PC-9 (cell line): ENCODE measurements at places on chromosomes 1 and 21. TPM values are rescaled to one million over a fixed set of nuclear protein-coding genes. Genes with fewer than 3 reads are reported as not detected.

Gene TRIM45
- total RNA-seq, result 10.0 and 10.2 TPM in 2 replicates

Gene HRNR
- total RNA-seq, result not detected in 2 replicates

Gene MEX3A
- 6.6 and 7.2 TPM in 2 replicates for total RNA-seq

Gene TMOD4
- 1.2 TPM in 1 of 2 replicates, not detected in the other for total RNA-seq

Gene KRTAP19-1
- not detected in 2 replicates for total RNA-seq

Gene CD1D
- total RNA-seq, result not detected in 2 replicates

Gene C1orf226
- total RNA-seq, result 10.5 and 11.3 TPM in 2 replicates

Gene SPRR2A
- total RNA-seq, result not detected in 2 replicates

Gene AGT
- total RNA-seq, result not detected in 2 replicates

DNA sequence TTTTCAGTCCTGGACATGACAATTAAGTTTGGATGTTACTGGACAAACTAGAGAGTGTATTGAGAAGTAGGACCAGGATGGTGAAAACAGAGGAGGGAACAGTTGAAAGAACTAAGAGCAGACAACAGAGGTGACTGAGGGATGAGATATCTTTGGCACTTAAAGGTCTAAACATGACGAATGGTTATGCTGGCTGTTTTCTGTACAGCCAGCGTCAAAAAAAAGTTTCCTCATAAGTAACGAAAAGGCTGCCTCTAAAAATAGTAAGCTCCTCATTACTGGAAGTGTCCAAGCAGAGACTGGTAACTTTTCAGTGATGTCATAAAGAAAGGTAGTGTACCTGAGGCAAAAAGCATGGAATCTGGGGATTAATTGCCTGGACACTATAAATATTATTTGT lies 35.2 kb upstream of the AK4 start:
- H3K27me3 ChIP-seq, result no peaks in the 10 kb centered on the region
- H3K27ac ChIP-seq, result no peak overlapping the region
- no peaks in the 10 kb centered on the region for H3K36me3 ChIP-seq
- DNase-seq, result no peak

GRCh38 chr1:1074631-1075147 lies 583 bp upstream of the RNF223 start:
- peak overlapping the region; percentile 29; the same call in 1 of the 2 replicates for H3K4me3 ChIP-seq
- peak overlapping the region; percentile 97 for H3K27ac ChIP-seq
- H3K27me3 ChIP-seq, result no peaks in the 10 kb centered on the region
- no peaks in the 10 kb centered on the region for H3K36me3 ChIP-seq
- peaks cover 55% of the 10 kb centered on the region for H3K4me1 ChIP-seq

- no peaks in the 10 kb centered on the region for H3K27me3 ChIP-seq
- no peaks in the 10 kb centered on the region for H3K36me3 ChIP-seq
- H3K4me1 ChIP-seq, result peaks cover 26% of the 10 kb centered on the region
- no peak overlapping the region for H3K4me3 ChIP-seq
- peak overlapping the region; percentile 67 for H3K27ac ChIP-seq
These were observed 187.7 kb upstream of the LMO4 start for GRCh38 chr1:87140831-87141540.

- H3K27me3 ChIP-seq, result no peaks in the 10 kb centered on the region
- no peak overlapping the region for H3K27ac ChIP-seq
- no peak overlapping the region for H3K4me3 ChIP-seq
- H3K4me1 ChIP-seq, result no peaks in the 10 kb centered on the region
- DNase-seq, result peak; percentile 46
These were observed 13.1 kb downstream of the KRTAP13-1 start for GRCh38 chr21:30408782-30409494.

DNA sequence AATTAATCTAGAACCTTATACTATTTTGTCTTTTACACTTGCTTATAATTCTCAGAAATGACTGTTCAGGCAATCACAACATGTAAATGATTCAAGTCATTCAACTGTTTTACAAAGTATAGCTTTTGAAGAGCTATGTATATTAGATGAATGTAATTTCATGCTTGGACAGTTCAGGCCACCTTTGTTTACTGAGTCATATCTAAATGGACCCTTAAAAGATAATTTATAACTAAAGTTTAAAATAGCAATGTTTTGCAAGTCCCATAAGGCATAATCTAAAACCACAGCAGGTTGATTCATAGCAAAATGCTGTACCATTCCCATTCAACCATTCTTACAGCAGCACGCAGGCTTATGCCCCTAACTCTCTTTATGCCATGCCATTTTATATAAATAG lies 64.8 kb downstream of the PIK3R3 start:
- no peak overlapping the region for H3K27ac ChIP-seq
- no peak overlapping the region for H3K4me3 ChIP-seq
- no peaks in the 10 kb centered on the region for H3K4me1 ChIP-seq

- no peaks in the 10 kb centered on the region for H3K4me1 ChIP-seq
- H3K27ac ChIP-seq, result no peak overlapping the region
- H3K27me3 ChIP-seq, result no peaks in the 10 kb centered on the region; the same call in 1 of the 2 replicates
- no peak overlapping the region for H3K4me3 ChIP-seq
These were observed 271.5 kb upstream of the BEND5 start for GRCh38 chr1:49048188-49048587.

DNA sequence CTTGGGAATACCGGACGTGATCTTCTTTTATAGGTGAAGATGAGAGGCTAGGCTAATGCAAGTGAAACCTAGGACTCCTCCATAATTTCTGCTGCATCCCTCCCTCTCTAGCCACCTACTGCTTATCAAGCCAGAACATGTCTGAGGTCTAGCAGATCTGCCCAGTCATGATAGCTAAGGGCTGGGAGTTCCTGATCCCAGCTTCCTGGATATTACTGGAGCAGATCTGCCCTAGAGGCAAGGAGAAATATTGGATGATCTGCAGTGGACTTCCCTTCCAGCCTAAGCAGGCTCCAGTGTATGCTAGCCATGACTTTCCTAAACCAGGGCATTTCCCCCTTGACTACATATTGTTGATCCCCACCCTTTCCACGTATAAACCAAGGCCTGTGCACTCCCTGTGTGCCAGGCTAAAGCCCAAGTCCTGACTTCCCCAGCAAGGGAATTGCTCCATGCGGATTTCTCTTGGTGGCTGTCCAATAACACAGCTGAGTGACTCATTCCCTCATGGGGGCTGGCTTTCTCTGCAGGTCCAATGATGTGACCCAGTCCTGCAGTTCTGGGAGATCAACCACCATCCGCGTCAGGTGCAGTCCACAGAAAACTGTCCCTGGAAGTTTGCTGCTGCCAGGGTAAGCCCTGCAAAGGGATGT lies 15.5 kb upstream of the SARS1 start:
- H3K4me3 ChIP-seq, result no peak overlapping the region
- H3K36me3 ChIP-seq, result no peaks in the 10 kb centered on the region

GRCh38 chr1:222588135-222588534 lies 1.6 kb downstream of the TAF1A start:
- H3K36me3 ChIP-seq, result peaks cover 40% of the 10 kb centered on the region
- no peak overlapping the region for H3K27ac ChIP-seq
- peaks cover 36% of the 10 kb centered on the region; the same call in 1 of the 2 replicates for H3K4me1 ChIP-seq
- H3K27me3 ChIP-seq, result no peaks in the 10 kb centered on the region

GRCh38 chr1:57887964-57888491 lies 464.2 kb upstream of the DAB1 start:
- no peaks in the 10 kb centered on the region for H3K4me1 ChIP-seq
- no peaks in the 10 kb centered on the region for H3K36me3 ChIP-seq
- no peak overlapping the region for H3K4me3 ChIP-seq
- H3K27ac ChIP-seq, result no peak overlapping the region

GRCh38 chr1:119740896-119741780 lies 27.6 kb downstream of the HMGCS2 start:
- H3K4me1 ChIP-seq, result no peaks in the 10 kb centered on the region
- peaks cover 39% of the 10 kb centered on the region for H3K36me3 ChIP-seq
- no peak overlapping the region for H3K27ac ChIP-seq
- H3K27me3 ChIP-seq, result no peaks in the 10 kb centered on the region
- H3K4me3 ChIP-seq, result no peak overlapping the region

- H3K36me3 ChIP-seq, result no peaks in the 10 kb centered on the region
- H3K4me1 ChIP-seq, result peaks cover 54% of the 10 kb centered on the region
- H3K27me3 ChIP-seq, result no peaks in the 10 kb centered on the region
- H3K27ac ChIP-seq, result peak overlapping the region; percentile 100
- no peak for DNase-seq
- H3K4me3 ChIP-seq, result no peak overlapping the region
These were observed 15.4 kb downstream of the POLR3GL start for GRCh38 chr1:145979746-145980456.

- H3K4me1 ChIP-seq, result no peaks in the 10 kb centered on the region
- no peak overlapping the region for H3K27ac ChIP-seq
- no peak for DNase-seq
- no peak overlapping the region for H3K4me3 ChIP-seq
- H3K27me3 ChIP-seq, result no peaks in the 10 kb centered on the region
- H3K36me3 ChIP-seq, result no peaks in the 10 kb centered on the region
These were observed 12.2 kb upstream of the PPIH start for GRCh38 chr1:42646056-42646455.

DNA sequence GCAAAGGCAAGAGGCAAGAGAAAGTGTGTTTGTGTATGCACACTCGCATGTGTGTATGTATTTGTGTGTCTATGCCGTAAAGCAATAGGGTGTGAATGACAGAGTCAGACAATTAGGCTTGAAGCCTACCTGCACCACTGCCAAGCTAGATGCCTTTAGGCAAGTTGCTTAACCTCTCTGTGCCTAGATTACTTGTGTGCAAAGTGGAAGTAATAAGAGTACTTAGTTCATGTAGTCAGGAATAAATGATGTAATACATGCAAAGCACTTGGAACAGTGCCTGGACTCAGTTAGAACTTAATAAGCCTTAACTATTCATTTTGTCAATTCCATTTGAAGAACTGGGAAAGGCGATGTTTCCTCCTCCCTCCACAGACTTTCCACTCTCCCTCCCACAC lies 31.7 kb downstream of the LAMB3 start:
- H3K4me3 ChIP-seq, result no peak overlapping the region
- peaks cover 51% of the 10 kb centered on the region for H3K36me3 ChIP-seq
- H3K27me3 ChIP-seq, result no peaks in the 10 kb centered on the region
- no peak for DNase-seq

DNA sequence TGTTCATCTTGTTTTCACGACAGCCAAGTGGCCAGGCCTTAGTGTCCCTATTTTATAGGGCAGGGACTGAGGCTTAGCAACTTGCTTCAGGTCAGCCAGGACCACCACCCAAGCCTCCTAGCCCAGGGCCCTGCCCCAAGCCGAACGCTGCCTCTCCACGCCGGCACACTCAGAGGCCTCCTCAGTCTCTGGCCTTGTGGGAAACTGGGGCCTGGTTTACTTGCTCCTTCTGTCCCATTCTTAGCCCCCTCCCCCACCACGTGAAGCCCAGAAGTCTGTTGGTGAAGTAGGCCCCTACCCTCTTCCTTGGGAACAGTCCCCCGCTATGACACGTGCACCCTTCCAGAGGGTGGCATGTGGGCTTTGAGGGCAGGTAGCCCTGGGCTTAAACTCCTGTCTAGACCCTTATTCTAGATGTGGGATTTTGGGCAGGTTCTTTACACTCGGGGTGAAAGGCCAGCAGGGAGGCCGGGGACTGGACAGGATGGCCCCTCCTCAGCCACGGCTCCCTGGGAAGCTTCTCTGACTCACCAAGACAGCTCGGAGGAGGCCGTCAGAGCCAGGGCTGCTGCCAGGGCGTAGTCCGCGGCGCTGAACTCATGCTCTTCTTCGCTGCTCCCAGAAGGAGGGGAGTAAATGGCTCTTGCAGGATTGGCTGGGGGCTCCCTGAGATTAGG lies 4.3 kb downstream of the MYOM3 start:
- H3K4me1 ChIP-seq, result peaks cover 4% of the 10 kb centered on the region; the same call in 1 of the 2 replicates
- no peaks in the 10 kb centered on the region for H3K36me3 ChIP-seq
- no peak overlapping the region for H3K4me3 ChIP-seq
- no peak overlapping the region for H3K27ac ChIP-seq
- DNase-seq, result peak; percentile 64
- H3K27me3 ChIP-seq, result no peaks in the 10 kb centered on the region

- no peaks in the 10 kb centered on the region for H3K27me3 ChIP-seq
- no peak overlapping the region for H3K4me3 ChIP-seq
- H3K4me1 ChIP-seq, result no peaks in the 10 kb centered on the region
- H3K27ac ChIP-seq, result no peak overlapping the region
- H3K36me3 ChIP-seq, result no peaks in the 10 kb centered on the region
These were observed 13.9 kb downstream of the UBIAD1 start for GRCh38 chr1:11286735-11287410.

DNA sequence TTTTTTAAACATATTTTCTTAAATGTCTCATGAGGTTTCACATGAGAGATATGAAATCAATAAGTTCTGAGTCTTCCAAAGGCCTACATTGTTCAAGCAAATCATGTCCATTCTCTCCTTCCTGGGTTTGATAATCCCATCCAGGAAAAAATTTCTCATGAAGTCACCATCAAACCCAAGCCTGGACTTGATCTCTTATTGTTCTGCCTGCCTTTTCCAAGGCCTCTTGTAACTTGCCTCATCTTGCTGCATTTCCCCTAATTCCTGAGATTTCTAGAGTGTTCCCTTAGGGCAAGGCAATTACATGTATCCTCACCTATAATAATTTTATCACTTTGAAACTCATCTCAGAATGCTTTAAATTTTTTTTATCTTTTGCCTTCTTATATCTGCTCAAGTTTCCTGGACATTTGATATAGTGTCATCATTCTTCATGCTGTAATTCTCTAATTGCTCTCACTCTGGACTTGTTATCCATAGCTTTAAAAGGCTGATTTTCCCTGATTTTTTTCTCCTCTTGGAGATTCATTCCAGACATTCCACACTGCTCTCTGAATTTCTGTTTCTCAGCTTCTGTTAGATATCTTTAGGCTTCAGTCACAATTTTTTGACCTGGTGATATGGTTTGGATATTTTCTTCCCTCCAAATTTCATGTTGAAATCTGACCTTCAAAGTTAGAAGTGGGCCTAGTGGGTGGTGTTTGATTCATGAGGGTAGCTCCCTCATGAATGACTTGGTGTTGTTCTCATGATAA lies 126.4 kb downstream of the LRRC7 start:
- DNase-seq, result no peak
- H3K4me1 ChIP-seq, result no peaks in the 10 kb centered on the region
- H3K36me3 ChIP-seq, result no peaks in the 10 kb centered on the region

DNA sequence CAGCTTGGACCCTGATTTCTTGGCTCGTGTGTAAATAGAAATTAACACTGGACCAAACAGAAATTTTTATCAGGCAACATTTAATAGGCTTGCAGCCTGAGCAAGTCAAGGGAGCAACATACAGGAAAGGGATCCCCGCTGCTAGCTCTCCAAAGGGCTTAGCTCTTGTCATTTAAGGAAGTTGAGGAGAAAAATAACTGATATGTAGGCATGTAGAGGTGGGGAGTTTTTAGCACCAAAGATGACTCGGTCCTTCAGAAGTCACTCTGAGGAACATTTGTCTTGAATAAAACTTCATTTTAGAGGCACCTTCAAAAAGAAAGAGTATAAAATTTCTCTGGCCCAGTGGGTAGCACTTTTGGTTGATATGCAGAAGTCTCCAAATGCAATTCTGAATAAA lies 27.1 kb downstream of the GBP2 start:
- H3K4me3 ChIP-seq, result no peak overlapping the region
- no peak for DNase-seq
- H3K27ac ChIP-seq, result no peak overlapping the region
- no peaks in the 10 kb centered on the region for H3K4me1 ChIP-seq
- no peaks in the 10 kb centered on the region for H3K27me3 ChIP-seq
- no peaks in the 10 kb centered on the region for H3K36me3 ChIP-seq

- no peaks in the 10 kb centered on the region for H3K36me3 ChIP-seq
- H3K4me3 ChIP-seq, result no peak overlapping the region
- H3K4me1 ChIP-seq, result peaks cover 65% of the 10 kb centered on the region
- peak overlapping the region; percentile 34; the same call in 1 of the 2 replicates for H3K27ac ChIP-seq
These were observed 6.4 kb downstream of the ASAP3 start for GRCh38 chr1:23477359-23478144.

- peaks cover 29% of the 10 kb centered on the region for H3K4me1 ChIP-seq
- H3K27me3 ChIP-seq, result no peaks in the 10 kb centered on the region
- DNase-seq, result peak; percentile 72
- no peak overlapping the region for H3K4me3 ChIP-seq
- H3K27ac ChIP-seq, result peak overlapping the region; percentile 51
These were observed 6.5 kb downstream of the GALNT2 start for GRCh38 chr1:230073371-230074035.

GRCh38 chr1:93740601-93741031 lies 59.0 kb upstream of the BCAR3 start:
- H3K27ac ChIP-seq, result peak overlapping the region; percentile 84; the same call in 1 of the 2 replicates
- no peak for DNase-seq
- H3K4me3 ChIP-seq, result no peak overlapping the region
- no peaks in the 10 kb centered on the region for H3K27me3 ChIP-seq
- peaks cover 14% of the 10 kb centered on the region for H3K36me3 ChIP-seq
